ENCODE measurements at places on chromosomes 1 and 21.

DNA sequence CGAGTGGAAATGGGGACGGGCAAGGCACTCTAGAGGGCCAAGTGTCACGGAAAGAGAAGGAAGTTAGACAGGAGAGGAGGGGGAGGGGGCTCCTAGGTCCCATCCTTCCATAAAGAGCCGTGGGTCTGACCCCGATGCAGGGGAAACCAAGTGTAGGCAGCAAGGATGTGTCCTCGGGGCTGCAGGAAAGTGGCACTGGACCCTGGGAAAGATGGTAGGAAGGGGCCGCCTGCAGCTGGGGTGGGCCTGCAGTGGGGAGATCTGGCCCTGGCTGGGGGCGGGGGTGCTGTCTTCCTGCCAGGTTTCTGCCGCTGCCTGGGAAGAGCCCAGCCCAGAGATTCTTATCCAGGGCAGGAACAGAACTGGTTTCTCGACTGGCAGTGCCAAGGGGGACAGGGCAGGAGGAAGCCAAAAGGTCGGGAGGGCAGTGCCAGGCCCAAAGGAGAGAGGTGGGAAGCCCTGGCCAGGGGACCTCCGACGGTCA is 12.9 kb downstream of the CRABP2 start:
- no peak for DNase-seq

DNA sequence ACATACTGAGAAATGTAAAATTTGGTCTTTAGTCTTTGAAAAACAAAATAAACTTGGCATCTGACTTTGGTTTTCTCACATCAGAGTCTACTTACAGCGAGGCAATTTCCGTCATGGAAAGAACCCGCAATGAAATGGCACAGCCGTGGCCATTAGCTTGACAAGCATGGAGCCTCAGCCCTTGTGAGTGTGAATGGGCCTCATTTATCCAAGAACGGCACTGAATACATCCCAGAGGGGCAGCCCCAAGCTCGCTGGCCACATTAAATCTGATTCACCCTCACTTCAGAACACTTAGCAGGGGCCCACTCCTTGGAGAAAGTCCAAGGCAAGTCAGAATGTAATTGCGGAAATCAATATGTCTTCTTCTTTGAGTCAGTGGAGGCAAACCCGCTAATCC is 64.8 kb downstream of the ERG start:
- no peak for DNase-seq

GRCh38 chr1:215118081-215118480 is 35.5 kb downstream of the KCNK2 start:
- no peak for DNase-seq

DNA sequence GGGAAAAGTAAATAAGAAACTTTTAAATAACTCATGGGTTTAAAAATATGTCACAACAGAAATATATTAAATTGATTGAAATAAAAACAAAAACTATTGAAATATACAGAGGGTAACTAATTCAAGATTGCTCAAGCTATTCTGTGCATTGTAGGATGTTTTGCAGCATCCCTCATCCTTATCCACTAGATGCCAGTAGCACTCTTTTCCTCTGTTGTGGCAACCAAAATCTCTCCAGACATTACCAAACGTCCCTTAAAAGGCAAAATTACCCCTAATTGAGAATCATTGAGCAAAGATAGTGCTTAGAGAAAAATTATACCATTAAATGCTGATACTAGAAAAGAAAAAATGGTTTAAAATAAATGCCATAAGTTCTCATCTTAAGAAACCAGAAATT is 682.6 kb downstream of the RWDD3 start:
- DNase-seq: peak; percentile 9

DNA sequence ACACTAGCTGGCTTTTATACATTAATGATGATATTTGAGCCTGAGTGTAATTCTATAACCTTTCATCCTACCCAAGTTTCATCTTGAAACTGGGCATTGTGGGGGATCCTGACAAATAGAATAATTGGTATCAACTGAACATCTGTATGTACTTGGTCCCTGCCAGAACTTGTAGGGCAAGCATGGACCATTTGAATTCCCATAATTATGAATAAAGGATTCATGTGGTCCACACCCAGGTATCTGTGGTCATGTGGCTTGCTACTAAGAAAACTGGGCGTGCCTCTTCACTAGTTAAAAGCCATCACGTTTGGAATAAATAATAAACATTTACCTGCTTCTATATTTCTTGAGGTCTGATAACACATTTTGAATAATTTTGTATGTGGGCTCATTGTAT is 20.6 kb upstream of the VTCN1 start:
- DNase-seq: no peak

GRCh38 chr1:17826165-17826488 is 71.0 kb downstream of the ACTL8 start:
- peak; percentile 33 for DNase-seq

GRCh38 chr1:58885998-58886397 is 102.2 kb upstream of the JUN start:
- peak; percentile 42 for DNase-seq
